Upper lobe of left lung (tissue), 6 donors: ENCODE measurements at places on chromosomes 13 and 19. TPM values are rescaled to one million over a fixed set of nuclear protein-coding genes. Genes with fewer than 3 reads are reported as not detected.

GRCh38 chr19:5417495-5418436 lies 37.5 kb upstream of the ZNRF4 start:
- no peak for DNase-seq
- no peaks in the 10 kb centered on the region for H3K4me1 ChIP-seq
- H3K36me3 ChIP-seq, result no peaks in the 10 kb centered on the region
- H3K27me3 ChIP-seq, result no peaks in the 10 kb centered on the region

GRCh38 chr19:14085309-14085995 lies at the start of gene C19orf67:
Gene C19orf67, minus strand, starts transcription at chr19:14085783. Its CDS starts 156 bp downstream, at chr19:14085627.
- H3K4me3 ChIP-seq, result no peak within 1 kb of the TSS
- no peak within 1 kb of the TSS for H3K27ac ChIP-seq
- DNase-seq, result peak; percentile 87
- H3K27me3 ChIP-seq, result no peaks in the 10 kb centered on the region

NKPD1 gene
- 0.30 TPM for total RNA-seq

GRCh38 chr13:95644601-95645052 lies at the start of gene DZIP1:
Gene DZIP1, minus strand, starts transcription at chr13:95644706. Its CDS starts 2,677 bp downstream, at chr13:95642029.
- peaks cover 27% of the 10 kb centered on the region for H3K4me1 ChIP-seq
- peak within 1 kb of the TSS; percentile 62 for H3K4me3 ChIP-seq
- no peaks in the 10 kb centered on the region for H3K27me3 ChIP-seq
- no peaks in the 10 kb centered on the region for H3K36me3 ChIP-seq
- peak; percentile 92 for DNase-seq
- H3K27ac ChIP-seq, result peak within 1 kb of the TSS; percentile 54

- peak overlapping the region; percentile 63 for H3K27ac ChIP-seq
- peaks cover 31% of the 10 kb centered on the region for H3K36me3 ChIP-seq
- H3K4me3 ChIP-seq, result no peak overlapping the region
- no peak for DNase-seq
- peaks cover 22% of the 10 kb centered on the region for H3K4me1 ChIP-seq
Observed at GRCh38 chr19:46737298-46737654, 8.6 kb upstream of the FKRP start.

HAUS5 gene
- 5.6 TPM for total RNA-seq

FFAR2 gene
- total RNA-seq, result 9.0 TPM

ZNF724 gene
- 2.7 TPM for total RNA-seq

DNA sequence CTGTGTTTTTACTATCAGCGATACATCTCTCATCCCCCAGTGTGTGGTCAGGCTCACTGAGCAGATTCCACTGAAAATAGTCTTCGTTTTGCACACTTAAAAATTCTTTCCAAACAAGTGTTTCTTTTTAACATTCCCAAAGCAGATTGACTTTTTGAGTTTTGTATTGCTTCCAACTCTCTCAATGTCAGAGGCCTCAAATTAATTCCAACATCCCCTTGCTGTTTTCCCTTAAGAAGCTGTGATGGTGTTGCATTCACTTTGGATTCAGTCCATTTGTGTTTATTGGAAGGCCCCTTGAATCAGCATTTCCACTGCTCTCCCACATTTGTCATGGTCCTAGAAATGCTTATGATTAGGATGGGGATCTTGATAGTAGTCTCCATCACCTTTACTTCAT lies 228.7 kb downstream of the KCNRG start:
- no peaks in the 10 kb centered on the region for H3K27me3 ChIP-seq
- no peak overlapping the region for H3K27ac ChIP-seq
- peaks cover 7% of the 10 kb centered on the region for H3K4me1 ChIP-seq
- DNase-seq, result no peak
- H3K4me3 ChIP-seq, result no peak overlapping the region

ZNF100 gene
- 17.3 TPM for total RNA-seq

GRCh38 chr19:40604171-40604646 lies 3.0 kb downstream of the LTBP4 start:
- DNase-seq, result no peak
- peak overlapping the region; percentile 56 for H3K4me3 ChIP-seq
- no peaks in the 10 kb centered on the region for H3K36me3 ChIP-seq
- no peaks in the 10 kb centered on the region for H3K27me3 ChIP-seq

- peak; percentile 66 for DNase-seq
- H3K27me3 ChIP-seq, result no peaks in the 10 kb centered on the region
- no peak overlapping the region for H3K4me3 ChIP-seq
- peak overlapping the region; percentile 74 for H3K27ac ChIP-seq
- H3K4me1 ChIP-seq, result peaks cover 15% of the 10 kb centered on the region
Observed at GRCh38 chr19:18029617-18030338, 21.8 kb downstream of the ARRDC2 start.

DNA sequence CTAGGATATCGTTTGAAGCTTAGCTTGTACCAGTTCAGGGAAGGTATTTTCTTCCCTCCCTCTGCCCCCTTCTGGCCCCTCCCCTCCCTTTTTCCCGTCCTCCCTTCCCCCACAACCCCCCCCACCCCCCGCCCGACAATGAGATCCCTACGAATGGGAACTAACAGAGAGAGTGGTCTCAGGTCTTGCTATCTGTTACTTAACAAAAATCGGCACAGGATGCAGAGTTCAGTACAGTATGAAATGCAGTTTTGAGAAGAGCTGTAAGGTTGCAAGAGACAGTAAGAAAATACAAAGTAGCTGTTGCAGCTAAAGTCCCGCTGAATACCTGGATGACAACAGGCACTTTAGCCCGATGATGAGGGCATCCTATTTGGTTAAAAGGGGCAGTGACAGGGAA lies 3.1 kb upstream of the DACH1 start:
- peaks cover 18% of the 10 kb centered on the region for H3K4me1 ChIP-seq
- H3K4me3 ChIP-seq, result no peak overlapping the region
- no peaks in the 10 kb centered on the region for H3K36me3 ChIP-seq
- no peaks in the 10 kb centered on the region for H3K27me3 ChIP-seq
- DNase-seq, result no peak

ACP4 gene
- total RNA-seq, result not detected

DNA sequence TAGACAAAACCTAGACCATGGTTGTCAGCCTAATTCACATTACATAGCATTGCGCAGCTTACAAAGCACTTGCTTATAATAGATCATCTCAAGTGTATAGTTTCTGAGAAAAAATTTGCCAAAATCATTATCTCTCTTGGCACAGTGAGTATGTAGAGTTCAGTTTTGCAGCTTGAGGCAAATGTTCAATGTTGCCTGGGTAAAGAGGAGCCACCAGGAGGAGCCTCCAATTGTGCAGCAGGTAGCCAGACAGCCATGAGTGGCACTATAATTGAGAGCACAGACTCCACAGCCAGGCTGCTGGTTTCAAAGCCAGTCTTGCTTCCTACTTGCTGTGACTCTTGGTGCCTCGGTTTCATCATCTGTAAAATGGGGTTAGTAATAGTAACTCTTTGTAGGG lies 24.0 kb upstream of the OLFM4 start:
- H3K36me3 ChIP-seq, result no peaks in the 10 kb centered on the region
- no peak for DNase-seq
- H3K4me3 ChIP-seq, result no peak overlapping the region
- no peaks in the 10 kb centered on the region for H3K4me1 ChIP-seq
- no peaks in the 10 kb centered on the region for H3K27me3 ChIP-seq

- H3K27ac ChIP-seq, result no peak overlapping the region
- H3K4me1 ChIP-seq, result peaks cover 17% of the 10 kb centered on the region
- no peak overlapping the region for H3K4me3 ChIP-seq
- no peaks in the 10 kb centered on the region for H3K27me3 ChIP-seq
- no peaks in the 10 kb centered on the region for H3K36me3 ChIP-seq
Observed at GRCh38 chr13:48113756-48114130, 18.8 kb upstream of the MED4 start.

GGACT gene
- total RNA-seq, result 5.6 TPM

- no peak for DNase-seq
- peak overlapping the region; percentile 89 for H3K27ac ChIP-seq
- peak overlapping the region; percentile 75 for H3K4me3 ChIP-seq
- peaks cover 19% of the 10 kb centered on the region for H3K4me1 ChIP-seq
- no peaks in the 10 kb centered on the region for H3K36me3 ChIP-seq
- no peaks in the 10 kb centered on the region for H3K27me3 ChIP-seq
Observed at GRCh38 chr19:37654118-37654517, 1.1 kb downstream of the ZFP30 start.

DNA sequence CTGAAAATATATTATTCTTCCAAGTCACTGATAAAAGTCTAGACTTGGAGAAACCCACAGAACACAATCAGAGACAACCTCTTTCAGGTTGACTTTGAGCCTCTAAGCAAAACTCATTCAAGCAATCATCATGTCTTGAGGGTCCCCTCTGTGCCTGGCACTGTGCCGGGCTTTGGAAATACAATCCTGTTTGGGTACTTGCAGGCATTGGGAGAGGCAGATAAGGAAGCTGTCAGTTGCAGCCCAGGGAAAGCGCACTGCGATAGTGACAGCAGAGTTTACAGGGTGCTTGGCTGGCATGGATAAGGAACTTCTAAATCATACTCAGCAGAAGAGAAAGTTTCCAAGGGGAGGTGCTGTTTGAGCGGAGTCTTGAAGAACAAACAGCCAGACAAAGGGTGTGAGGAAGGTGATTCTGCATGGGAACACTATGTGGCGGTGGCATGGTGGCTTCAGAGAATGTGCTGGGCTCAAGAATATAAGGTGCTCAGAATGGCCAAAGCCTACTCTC lies 9.1 kb downstream of the SERP2 start:
- no peak overlapping the region for H3K4me3 ChIP-seq
- H3K36me3 ChIP-seq, result no peaks in the 10 kb centered on the region
- no peak overlapping the region for H3K27ac ChIP-seq
- no peaks in the 10 kb centered on the region for H3K27me3 ChIP-seq

DNA sequence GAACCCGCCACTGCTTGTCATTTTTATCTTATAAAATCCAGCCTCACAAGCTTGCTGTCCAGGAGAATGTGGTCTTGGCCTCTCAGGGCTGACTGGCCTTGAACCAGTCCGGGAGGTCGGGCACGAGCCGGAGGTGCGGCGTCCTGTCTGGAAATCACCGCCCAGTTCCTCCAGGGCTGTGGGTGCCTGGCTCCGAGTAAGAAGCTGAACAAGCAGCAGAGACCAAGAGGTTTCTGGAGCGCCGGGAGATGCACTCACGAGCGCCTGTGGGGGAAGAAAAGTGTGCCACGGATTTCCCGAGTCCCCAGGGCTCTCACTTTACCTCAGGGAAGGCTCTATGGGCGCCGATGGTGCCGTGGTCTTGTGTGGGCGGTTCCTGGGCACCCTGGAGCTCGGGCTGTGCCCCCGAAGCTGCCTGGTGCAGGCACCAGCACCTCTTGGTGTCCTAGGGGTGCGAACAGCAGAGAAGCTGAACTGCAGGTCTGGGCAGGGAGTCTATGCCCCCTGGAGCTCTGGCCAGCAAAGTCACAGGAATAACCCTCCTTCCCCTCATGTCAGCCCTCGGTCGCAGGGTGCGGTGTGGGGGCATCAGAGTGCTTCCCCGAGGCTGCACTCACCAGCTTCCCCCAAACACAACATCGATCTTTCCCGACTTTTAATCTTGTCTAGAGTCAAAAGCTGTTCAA lies 50.0 kb downstream of the GAS6 start:
- H3K4me3 ChIP-seq, result no peak overlapping the region
- no peaks in the 10 kb centered on the region for H3K27me3 ChIP-seq
- DNase-seq, result peak; percentile 80
- peak overlapping the region; percentile 54 for H3K27ac ChIP-seq
- no peaks in the 10 kb centered on the region for H3K36me3 ChIP-seq

GRCh38 chr13:100269837-100270236 lies 180.9 kb downstream of the PCCA start:
- H3K4me1 ChIP-seq, result no peaks in the 10 kb centered on the region
- H3K27me3 ChIP-seq, result no peaks in the 10 kb centered on the region

VPS36 gene
- 32.1 TPM for total RNA-seq

ZNF154 gene
- total RNA-seq, result 2.8 TPM

GRCh38 chr13:31048521-31048920 lies 113.2 kb downstream of the HSPH1 start:
- no peak overlapping the region for H3K4me3 ChIP-seq
- H3K36me3 ChIP-seq, result no peaks in the 10 kb centered on the region
- DNase-seq, result no peak

DNA sequence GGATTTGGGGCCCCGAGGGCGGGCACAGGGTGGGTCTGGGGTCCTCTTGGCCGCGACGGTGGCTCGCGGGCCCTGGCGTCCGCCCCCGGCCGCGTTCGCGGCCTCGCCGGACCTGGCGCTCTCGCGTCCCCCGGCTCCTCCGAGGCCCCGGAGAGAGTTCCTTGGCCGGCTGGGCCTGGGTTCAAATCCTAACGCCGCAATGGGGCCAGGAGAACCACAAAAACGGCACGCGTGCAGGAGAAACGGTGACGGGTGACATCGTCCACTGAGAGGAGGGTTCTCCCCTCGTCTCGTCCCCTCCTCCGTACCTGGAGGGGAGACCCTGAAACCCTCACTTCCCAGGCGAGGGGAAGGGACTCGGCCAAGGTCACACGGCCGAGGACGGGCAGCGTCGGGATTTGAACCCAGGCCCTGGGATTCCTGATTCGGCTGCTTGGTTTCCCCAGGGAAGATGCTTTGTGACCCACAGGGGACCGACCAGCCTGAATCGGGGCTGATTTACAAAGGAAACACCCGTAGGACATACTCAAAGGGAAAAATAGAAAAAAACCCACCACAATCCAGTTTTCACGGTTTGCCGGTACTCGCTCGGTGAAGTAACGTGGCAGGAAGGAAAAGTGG lies 624 bp downstream of the SAFB start:
- peak overlapping the region; percentile 98 for H3K27ac ChIP-seq
- no peak for DNase-seq
- peaks cover 38% of the 10 kb centered on the region for H3K36me3 ChIP-seq
- H3K27me3 ChIP-seq, result no peaks in the 10 kb centered on the region
- H3K4me1 ChIP-seq, result peaks cover 70% of the 10 kb centered on the region

GRCh38 chr19:54252243-54252642 lies 4.8 kb downstream of the LILRB5 start:
- no peaks in the 10 kb centered on the region for H3K27me3 ChIP-seq
- no peak for DNase-seq
- H3K36me3 ChIP-seq, result no peaks in the 10 kb centered on the region
- no peak overlapping the region for H3K4me3 ChIP-seq
- peaks cover 4% of the 10 kb centered on the region for H3K4me1 ChIP-seq
- H3K27ac ChIP-seq, result no peak overlapping the region

DNA sequence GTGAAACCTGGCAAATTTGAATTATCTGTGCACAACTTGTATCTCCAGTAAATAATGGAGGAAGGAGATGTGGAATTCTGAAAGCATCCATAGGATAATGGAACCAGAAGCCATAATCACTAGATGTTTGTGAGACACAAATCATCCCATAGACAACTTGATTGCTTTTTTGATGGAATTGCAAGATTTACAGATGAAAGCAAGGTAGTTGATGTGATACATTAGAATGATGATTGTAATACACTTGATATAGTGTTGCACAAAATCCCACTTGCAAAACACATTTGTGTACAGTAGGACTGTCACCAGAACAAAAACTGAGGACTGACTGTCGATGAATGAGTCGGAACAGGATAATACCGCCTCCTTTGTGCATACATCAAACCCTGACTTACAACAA lies 178.3 kb downstream of the IRS2 start:
- H3K36me3 ChIP-seq, result no peaks in the 10 kb centered on the region
- H3K4me1 ChIP-seq, result no peaks in the 10 kb centered on the region
- H3K4me3 ChIP-seq, result no peak overlapping the region
